ENCODE measurements at places on chromosomes 5 and 9.
A peak's percentile ranks its signal among the peaks of the same experiment; 100 is the strongest.

GRCh38 chr5:120297616-120298015 is 166.5 kb upstream of the PRR16 start:
- no peak for DNase-seq

GRCh38 chr9:19637084-19637483 is 151.8 kb downstream of the SLC24A2 start:
- DNase-seq: no peak

GRCh38 chr5:16178745-16179372 is 732 bp downstream of the MARCHF11 start:
- DNase-seq: no peak

DNA sequence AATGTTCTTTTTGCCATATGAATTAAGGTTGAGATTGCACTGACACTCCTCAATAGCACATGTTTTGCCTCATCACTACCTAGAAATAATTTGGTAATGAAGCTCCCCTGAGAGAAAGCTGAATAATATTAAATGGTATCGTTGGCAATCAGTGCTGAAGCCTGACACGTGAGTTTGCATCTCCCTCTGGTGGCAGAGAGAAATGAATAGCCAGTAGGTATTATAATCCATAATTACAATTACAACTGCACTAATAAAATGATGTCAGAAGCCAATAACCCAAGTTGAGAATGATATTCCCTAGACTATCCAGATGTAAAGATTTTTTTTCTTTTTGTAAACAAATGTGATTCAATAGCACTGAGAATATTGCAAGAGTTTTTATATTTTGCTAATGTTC is 700.3 kb downstream of the PTPRD start:
- no peak for DNase-seq

DNA sequence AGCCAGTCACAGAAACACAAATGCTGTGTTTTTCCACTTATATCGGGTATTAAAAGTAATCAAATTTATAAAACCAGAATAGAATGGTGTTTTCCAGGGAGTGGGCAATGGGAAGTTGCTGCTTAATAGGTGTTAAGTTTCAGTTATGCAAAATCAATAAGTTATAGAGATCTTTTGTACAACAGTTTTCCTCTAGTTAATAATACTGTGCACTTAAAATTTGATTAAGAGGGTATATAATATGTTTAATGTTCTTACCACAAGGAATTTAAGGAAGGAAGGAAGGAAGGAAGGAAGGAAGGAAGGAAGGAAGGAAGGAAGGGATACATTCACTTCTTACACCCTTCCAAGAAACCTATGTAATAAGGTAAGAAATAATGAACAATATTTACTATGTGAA is 867.7 kb upstream of the CDH6 start:
- no peak for DNase-seq

- no peak for DNase-seq
Observed at GRCh38 chr5:168578006-168578405, 1.2 kb downstream of the PANK3 start.

- no peak for DNase-seq
Observed at GRCh38 chr5:10507575-10508096, 56.2 kb upstream of the ANKRD33B start.

GRCh38 chr5:148965511-148966265 is 97.2 kb downstream of the SH3TC2 start:
- DNase-seq: peak; percentile 93

DNA sequence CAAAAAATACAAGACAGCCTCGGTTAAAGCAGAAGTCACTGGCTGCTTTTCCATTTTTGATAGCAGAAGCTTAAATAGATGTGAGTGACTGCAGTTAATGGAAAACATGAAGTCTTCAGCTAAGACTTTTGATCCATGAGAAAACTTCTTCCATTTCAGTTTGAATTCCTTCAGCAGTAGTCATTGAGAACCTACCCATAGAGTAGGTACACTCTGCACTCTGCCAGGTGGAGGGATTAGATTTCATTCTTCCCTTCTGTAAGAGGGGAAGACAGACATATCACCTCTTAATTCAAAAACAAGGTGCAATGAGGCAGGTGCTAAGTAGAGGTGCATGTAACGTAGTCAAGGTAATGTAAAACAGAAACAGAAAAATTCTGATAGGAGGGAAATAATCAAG is 26.7 kb upstream of the XPA start:
- DNase-seq: no peak

GRCh38 chr5:150759334-150759583 is 442 bp upstream of the DCTN4 start:
- DNase-seq: no peak

- no peak for DNase-seq
Observed at GRCh38 chr9:32483343-32483742, 42.7 kb downstream of the RIGI start.

- no peak for DNase-seq
Observed at GRCh38 chr9:119836036-119836435, 466.8 kb upstream of the BRINP1 start.

- no peak for DNase-seq
Observed at GRCh38 chr9:105865285-105865684, 170.9 kb downstream of the TMEM38B start.

DNA sequence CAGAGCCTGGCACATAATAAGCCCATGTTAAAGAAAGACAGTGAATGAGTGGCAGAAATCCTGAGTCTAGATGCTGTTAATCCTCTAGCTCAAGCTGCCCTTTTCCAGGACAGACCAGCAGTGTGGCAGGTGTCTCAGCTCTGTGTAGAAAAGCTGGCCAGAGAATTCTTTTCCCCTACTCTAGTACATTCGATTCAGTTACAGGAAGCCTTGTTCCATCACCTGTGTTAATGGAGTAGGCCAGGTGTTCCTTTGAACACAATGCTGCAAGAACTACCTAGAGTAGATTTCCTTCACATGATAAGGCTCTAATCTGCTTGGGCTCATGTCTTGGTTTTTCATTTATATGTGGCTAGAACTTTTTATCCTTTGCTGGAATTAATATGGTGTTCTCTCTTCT is 52.5 kb downstream of the NUP214 start:
- DNase-seq: no peak

DNA sequence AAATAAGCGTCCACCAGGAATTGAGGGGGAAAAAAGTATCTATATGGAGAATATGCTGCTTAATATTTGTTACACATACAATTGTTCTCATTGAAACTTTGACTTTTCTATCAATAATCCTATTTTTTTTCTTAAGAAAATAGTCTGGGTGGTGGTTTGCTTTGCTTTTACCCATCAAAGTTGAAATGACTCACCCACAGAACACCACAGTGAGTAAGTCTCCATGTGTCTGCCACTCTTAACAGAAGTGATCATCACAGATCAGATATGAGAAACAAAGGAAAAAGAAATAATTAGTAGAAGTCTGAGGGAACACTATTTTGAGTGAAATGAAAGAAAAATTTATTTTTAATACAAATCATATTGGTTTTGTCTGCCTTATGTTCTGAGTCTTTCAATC is 742.8 kb downstream of the CDH9 start:
- no peak for DNase-seq

DNA sequence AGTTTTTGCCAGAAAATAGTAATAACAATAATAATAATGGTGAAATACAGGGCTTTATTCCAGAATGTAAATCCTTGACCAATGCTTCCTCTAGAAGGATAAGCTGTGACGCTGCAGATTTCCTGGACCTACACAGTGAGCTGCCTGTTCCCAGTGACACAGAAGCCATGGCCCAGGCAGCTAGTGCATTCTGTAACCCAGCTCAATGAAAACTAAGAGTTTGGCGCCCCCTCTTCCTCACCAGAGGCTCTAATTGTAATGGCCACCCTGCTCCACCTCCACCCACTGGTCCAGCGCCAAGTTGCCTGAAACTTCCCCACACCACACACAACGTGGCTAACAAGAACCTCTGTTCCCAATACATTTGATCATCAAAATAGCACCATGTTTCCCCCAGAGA is 248.1 kb downstream of the CETN3 start:
- peak; percentile 19 for DNase-seq

- no peak for DNase-seq
Observed at GRCh38 chr5:34533582-34534522, 122.3 kb upstream of the RAI14 start.

DNA sequence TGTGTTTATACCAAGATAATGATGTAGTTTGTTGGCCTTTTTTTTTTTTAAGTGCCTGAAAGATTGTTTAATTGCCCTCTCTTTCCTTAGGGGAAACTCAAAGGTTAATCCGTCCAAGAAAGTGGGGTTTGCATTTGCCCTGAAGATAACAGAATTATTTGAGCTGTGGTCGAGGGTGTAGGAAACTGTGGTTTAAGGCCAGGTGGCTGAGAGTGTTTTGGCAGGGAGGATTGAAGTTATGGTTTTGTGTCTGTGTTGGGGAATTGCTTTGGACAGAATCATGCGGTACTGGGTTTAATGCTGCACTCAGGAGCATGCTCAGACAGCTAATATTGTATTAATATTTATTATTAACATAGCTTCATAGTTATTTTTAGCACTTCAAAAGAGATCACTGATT is 509.8 kb downstream of the EBF1 start:
- DNase-seq: no peak

- DNase-seq: no peak
Observed at GRCh38 chr5:72634444-72634843, 127.2 kb upstream of the ZNF366 start.

DNA sequence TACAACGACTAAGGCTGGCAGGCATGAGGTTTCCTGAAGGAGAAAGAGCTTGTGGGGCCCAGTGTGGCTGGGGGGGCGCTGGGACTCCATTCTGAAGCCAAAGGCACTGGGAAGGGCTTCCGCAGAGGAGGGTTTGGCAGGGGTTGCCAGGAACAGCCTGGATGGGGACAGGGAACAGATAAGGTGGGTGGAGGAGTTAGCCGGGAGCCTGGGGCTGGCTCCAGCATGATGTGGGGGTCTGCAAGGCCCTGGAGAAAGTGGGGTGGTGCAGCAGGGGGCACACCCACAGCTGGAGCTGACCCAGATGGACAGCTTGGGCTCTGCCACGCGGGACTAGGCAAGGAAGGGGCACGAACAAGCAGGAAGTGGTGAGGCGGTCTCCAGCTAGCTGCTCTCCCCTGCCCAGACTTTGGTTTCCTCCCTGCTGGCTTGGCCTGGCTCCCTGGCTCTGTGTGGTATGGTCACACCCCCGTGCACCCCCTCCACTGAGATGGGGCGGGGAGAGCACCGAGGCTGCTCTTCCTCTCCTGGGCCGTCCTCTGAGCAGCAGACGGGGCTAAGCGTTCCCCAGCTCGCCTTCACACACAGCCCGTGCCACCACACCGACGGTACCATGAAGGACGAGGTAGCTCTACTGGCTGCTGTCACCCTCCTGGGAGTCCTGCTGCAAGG is at the start of gene LTC4S:
TSS of gene LTC4S (plus strand) at position 519 of the 672 bp plus-strand sequence. CDS start at position 614, 95 bp downstream.
- DNase-seq: peak; percentile 96

- no peak for DNase-seq
Observed at GRCh38 chr9:17627641-17628040, 48.8 kb downstream of the SH3GL2 start.

- DNase-seq: peak; percentile 92
Observed at GRCh38 chr9:124771867-124772679, 962 bp upstream of the NR6A1 start.

GRCh38 chr9:122164286-122164685 is 4.6 kb downstream of the MORN5 start:
- DNase-seq: no peak

- no peak for DNase-seq
Observed at GRCh38 chr5:75331095-75332090, 5.6 kb upstream of the HMGCR start.

DNA sequence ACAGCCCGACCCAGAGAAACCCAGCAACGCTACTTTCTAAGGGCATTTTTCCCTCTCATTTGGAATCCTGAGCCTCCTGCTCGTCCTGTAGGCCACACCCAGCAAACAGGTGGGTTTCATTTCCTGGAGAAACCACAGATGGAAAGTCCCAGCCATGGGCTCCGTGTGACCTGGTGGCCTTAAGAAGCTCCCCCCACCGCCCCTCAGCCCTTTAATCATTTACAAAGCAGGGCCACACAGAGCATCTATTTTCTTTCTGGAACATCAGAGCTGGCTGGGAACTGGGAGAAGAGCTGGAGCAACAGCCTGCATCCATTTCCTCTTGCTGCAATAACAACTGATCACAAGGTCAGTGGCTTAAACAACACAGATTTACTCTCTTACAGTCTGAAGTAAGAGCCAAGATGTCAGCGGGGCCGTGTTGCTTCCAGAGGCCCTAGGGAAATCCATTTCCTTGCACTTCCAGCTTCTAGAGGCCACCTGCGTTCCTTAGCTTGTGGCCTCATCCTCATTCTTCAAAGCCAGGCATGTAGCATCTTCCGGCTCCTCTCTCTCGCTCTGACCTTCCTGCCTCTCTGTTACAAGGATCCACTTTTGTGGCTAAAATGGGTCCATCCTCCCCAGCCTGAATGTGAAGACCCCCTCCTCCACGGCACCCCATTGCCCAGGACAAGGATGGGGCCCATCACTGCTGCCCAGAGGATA is 40.5 kb downstream of the C9orf50 start:
- DNase-seq: no peak

GRCh38 chr5:2914981-2915484 is 163.6 kb upstream of the IRX2 start:
- no peak for DNase-seq
